ENCODE measurements at places on chromosomes 12 and 14.
A peak's percentile ranks its signal among the peaks of the same experiment; 100 is the strongest.

- DNase-seq = no peak
Observed at GRCh38 chr12:49905718-49906314, 2.1 kb upstream of the FAIM2 start.

DNA sequence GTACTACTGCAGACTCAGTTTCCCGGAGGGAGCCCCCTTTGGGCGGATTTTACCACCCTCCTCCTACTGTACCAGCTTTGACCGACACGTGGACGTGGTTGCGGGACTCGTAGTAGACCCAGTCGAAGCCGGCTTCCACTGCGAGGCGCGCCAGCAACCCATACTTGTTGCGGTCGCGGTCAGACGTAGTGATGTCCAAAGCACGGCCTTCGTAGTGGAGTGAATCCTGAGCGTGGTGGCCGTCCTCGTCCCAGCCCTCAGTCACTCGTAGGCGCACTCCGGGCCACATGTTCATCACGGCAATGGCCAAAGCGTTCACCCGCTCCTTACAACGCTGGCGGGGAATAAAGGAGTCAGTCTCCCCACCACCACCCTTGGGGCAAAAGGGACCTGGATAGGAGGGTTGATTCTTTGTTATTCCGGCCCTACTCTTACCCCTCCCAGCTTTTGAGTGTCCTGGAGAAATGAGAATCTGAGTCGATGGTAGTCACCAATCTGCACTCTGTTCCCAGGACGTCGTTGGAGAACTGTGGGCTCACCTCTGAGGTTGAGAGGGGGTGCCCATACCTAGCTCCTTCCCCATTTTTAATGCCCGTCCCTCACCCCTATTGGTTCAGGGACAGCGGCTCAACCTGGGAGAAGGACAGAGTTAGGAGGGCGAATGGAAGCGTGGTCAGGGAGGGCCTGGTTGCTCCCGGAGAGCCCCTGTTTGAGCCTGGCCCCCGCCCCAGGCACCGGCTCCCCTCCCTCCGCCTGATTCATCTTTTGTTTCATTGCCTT is 3.4 kb downstream of the DHH start:
- no peak for DNase-seq

DNA sequence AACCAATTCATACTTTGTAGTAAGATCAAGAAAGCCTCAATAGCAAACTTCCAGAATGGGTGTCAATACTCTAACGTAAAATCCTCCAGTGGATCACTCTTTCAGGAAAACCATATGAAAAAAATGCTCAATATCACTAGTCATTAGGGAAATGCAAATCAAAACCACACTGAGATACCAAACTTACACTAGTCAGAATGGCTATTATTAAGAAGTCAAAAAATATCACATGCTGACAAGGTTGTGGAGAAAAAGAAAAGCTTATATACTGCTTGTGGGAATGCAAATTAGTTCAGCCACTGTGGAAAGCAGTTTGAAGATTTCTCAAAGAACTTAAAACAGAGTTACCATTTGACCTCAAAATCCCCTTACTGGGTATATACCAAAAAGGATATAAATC is 49.5 kb upstream of the ATXN7L3B start:
- no peak for DNase-seq

GRCh38 chr12:92059960-92060359 is 85.7 kb downstream of the BTG1 start:
- DNase-seq = no peak

DNA sequence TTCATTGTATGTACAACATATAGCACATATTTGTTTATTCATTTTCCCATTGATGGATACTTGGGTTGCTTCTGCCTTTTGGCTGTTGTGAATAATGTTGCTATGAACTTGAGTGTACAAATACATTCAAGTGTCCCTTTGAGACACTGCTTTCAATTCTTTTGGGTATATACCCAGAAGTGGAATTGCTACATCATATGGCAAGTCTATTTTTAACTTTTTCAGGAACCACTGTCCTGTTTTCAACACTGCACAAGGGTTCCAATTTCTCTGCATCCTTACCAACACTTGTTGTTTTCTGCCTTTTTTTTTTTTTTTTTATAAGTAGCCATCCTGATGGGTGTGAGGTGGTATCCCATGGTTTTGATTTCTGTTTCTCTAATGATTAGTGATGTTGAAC is 15.9 kb downstream of the RBMS2 start:
- no peak for DNase-seq

- no peak for DNase-seq
Observed at GRCh38 chr14:34450542-34450915, 11.5 kb downstream of the SPTSSA start.

GRCh38 chr12:106493531-106493930 is 89.3 kb upstream of the RFX4 start:
- no peak for DNase-seq

GRCh38 chr14:21205678-21206581 is 50.1 kb upstream of the OR5AU1 start:
- DNase-seq = no peak

GRCh38 chr12:104000807-104001434 is 35.2 kb downstream of the TDG start:
- DNase-seq = no peak

- DNase-seq = no peak
Observed at GRCh38 chr12:20011200-20011599, 357.1 kb upstream of the PDE3A start.

DNA sequence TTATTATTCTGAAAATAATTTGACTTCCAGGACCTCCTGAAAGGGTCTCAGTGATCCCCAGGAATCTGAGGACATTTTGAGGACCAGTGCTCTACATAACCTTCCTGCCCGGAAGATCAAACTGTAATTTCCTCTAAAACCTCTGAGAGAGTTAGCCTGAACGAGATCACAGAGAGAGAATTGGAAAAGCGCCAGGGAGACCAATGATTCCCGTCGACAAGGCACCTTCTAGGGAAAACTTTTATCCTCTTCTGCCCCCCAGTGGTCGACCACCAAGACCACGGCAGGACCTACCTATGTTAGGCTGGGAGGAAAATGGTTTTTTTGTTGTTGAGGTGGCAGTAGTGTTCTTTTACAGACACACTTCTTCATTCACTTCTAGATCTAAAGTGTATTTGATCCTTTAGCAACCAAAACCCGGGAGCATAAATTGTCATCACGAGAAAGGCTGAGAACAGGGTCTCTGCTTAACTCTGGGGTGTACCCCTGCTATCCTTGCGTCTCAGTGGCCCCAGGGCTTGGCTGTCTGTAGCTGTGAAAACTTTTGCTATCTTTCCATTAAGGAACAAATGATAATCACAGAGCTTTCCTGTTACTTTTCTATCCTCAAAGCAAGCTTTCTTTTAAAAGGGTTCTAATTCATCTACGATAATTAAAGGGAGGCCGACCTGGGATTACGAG is 62.9 kb upstream of the NID2 start:
- DNase-seq = peak; percentile 47

DNA sequence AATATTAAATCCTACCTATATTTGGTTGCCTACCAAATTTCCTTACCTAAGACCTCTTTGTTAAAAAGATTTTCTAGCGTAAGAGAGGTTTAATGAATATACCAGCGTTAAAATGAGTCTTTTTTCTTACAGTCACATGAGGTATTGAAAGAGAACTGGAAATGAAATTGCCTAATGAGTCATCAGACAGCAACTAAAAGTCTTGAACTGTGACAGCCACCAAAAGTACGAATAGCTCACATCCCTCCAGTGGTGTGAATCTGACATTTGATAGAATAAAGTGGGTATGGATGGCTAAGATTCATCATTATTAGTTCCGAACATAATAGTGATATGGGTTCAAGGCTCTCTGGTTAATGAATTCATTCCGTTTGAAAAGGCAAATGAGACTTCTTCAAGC is 1297.3 kb downstream of the AACS start:
- DNase-seq = no peak

DNA sequence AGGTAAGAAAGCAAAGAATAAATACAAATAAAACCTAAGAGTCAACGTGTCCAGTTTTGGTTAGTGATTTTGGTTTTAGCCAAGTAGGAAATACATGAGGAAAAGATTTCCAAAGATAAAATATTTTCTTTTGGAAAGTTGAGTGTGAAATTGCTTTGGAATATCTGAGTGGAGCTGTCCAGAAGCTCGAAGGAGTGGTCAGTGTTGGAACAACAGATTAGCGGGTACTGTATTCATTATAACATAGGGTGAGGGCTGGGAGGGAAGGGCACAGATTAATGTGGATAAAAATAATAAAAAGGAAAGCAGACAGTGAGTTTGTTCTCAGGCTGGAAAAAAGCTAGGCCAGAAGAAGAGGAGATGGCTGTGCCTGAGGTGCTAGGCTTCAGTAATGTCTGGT is 101.5 kb upstream of the SLCO1C1 start:
- no peak for DNase-seq

GRCh38 chr14:22305607-22306006 is 283.4 kb downstream of the DAD1 start:
- DNase-seq = no peak

DNA sequence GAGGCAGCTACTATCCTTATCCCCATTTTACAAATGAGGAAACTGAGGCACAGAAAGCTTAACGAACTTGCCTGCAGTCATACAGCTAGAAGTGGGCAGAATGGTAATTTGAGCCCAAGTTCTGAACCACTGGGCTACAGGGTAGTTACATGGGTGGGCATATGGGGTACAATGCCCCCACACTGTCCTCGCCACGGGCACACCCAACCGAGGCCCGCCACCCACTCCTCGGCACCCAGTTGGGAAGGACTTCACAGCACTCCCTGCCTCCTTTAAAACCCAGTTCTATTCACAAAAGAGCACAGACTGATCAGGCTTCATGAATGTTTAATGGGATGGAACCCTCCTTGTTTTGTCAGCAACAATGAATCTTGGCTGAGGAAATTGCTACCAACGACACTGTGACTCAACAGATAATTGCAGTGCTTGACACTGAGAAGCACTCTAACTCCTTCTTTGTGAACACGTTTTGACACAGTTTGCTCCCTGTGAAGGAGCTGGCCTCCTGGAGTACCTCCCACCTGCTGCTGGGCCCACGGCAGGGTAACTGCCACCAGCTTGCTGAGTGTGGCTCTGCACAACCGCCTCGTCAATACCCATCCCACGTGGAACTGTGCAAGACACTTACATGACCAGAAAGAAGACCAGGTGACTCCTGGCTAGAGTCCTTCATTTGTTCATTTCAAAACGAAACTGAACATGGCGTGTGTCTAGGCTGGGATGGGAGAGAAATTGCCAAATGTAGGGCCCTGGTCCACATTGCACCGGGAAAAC is 63.5 kb downstream of the CLMN start:
- DNase-seq = no peak

DNA sequence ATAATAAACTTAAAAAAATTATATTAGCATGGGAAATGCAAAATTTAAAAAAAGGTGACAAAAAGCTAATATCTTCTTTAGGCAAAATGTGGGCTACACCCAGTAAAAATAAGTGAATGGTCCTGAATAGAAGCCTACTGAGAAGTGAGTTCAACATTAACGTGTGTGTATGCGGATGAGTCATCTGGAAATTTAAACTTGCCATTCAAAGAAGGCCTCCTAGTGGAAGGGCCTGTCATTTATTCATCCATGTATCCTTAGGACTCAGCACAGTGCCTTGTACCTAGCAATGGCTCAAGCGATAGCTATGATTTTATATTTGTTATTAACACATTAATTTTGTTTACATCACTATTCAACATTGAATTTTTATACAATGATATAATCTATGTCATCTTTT is 226.2 kb downstream of the NUBPL start:
- DNase-seq = no peak

GRCh38 chr14:92584816-92585215 is 71.2 kb downstream of the RIN3 start:
- DNase-seq = no peak

DNA sequence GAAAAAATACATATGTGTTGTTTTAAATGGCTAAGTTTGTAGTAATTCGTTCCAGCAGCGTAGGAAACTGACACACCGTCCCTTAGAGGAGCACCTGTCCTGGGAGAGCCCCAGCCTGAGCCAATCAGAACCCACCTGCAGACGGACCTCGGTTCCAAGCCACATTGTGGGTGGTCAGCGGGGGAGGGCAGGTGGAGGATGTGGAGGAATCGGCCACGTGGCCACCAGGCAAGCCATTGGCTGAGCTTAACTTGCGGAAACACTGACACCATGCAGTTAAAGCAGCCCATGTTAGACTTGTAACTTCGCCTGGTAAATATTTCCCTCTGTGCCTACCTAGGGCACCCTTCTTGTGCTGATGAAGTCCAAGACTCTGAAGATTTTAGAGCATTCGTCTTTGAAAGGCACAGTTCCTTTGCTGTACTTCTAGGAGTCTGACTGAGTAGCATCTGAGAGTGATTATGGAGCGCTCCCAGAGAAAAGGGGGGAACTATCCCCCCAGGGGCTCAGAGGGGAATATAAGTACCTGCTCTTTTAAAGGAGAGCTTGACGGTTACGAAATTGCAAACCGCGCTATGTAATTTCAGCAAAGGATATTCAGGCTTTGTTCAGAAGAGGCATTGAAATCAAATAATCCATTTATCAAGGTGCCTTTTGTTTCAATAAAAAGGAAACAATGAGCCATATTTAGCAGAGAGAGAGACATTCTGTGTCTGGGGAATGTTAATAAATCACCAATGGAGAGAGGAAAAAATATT is 135.7 kb downstream of the TMEM132C start:
- DNase-seq = no peak

- DNase-seq = no peak
Observed at GRCh38 chr14:99733540-99734405, 49.7 kb downstream of the CYP46A1 start.

- DNase-seq = no peak
Observed at GRCh38 chr14:69979882-69980281, 100.7 kb downstream of the SMOC1 start.

DNA sequence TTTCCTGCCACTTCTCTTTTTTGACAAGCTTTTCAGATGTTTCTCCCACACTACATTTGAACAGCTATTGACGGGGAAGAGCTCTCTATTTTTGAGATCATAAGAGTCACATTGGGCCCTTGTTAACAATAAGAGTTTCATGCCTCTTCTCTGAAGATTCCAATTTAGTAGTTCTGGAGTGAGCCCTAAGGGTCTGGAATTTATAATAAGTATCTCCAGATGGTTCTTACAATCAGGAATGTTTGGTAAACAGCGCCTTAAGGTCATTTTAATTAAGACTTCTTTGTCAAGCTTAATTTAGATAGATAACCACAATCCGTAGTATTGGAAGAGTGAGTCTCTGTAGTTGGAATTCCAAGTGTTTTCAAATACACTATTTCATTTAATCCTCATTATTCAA is 60.6 kb upstream of the HECTD1 start:
- no peak for DNase-seq

Data from GM12891 (cell line).